ENCODE measurements at places on chromosomes 12 and 14.

DNA sequence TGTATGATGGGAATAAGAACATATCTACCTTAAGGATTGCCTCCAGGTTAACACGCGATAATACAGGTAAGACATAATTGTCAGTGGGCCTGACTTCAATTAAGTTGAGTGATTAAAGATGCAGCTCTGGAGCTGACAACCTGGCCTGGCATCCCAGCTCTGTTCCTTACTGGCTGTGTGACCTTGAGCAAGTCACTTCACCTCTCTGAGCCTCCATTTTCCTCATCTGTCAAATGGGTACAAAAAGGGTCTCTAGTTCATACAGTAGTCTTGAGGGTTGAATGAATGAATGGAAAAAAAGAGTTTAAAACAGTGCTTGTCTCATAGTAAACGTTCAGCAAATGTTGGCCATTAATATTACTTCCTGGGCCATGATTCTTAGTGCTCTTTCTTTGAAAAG is 213.9 kb downstream of the PHETA1 start:
- no peak for DNase-seq

DNA sequence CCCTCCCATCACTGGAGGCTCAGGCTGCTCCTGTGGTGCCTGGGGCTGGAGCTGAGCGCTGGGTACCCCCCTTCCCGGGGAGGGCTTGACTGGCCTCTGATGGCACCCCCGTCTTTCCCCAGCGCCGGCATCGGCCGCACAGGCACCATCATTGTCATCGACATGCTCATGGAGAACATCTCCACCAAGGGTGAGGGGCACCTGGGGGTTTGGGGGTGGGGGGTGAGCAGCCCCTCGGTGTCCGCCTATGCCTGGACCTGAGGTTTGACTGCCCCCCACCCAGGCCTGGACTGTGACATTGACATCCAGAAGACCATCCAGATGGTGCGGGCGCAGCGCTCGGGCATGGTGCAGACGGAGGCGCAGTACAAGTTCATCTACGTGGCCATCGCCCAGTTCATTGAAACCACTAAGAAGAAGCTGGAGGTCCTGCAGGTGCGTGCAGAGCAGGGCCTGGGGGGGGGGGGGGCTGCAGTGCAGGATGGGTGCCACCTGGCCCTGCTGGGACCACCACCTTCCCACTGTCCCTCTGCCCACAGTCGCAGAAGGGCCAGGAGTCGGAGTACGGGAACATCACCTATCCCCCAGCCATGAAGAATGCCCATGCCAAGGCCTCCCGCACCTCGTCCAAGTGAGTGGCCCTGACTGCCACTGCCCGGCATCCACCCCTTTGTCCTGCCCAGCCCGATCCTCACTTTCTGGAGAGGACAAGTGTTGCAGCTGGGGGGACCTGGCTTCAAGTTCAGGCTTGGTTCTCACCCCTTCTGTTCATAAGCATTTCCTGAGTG is 8.8 kb downstream of the PTPN6 start:
- no peak for DNase-seq

DNA sequence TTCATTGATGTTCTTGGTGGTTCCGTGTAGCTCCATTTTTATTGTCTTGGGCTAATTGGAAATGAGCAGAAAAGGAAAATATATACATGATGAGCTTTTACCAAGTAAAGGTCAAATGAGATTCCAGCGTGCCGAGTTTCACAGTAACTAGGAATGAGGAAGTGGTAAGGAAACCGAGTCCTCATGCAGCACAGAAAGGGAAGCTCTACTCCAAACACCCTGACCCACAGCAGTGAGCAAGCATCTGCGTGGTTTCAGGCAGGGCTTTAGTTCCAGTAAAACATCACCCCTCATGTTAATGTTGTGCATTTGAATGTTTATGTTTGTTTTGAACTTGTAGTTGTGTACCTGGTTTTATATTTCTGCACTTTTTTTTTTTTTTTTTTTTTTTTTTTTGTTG is 208.0 kb downstream of the SLC41A2 start:
- DNase-seq = peak; percentile 46

DNA sequence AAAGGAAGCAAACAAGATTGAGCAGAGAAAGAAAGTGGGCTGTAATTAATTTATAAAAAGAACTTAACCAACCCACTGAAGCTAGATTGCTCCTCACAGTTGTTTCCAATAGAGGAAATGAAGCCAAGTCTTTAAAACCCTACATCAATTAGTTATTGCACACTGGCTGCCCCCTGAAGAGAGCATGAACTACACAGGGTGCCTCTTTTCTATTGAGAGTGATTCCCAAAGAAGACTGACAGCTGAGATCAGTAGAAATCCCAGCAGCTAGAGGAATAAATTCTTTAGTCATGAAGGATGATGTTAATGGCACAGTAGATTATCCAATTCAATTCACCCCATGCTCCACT is 8.6 kb upstream of the USP15 start:
- no peak for DNase-seq

GRCh38 chr12:94427501-94428381 is 31.9 kb downstream of the CEP83 start:
- no peak for DNase-seq

DNA sequence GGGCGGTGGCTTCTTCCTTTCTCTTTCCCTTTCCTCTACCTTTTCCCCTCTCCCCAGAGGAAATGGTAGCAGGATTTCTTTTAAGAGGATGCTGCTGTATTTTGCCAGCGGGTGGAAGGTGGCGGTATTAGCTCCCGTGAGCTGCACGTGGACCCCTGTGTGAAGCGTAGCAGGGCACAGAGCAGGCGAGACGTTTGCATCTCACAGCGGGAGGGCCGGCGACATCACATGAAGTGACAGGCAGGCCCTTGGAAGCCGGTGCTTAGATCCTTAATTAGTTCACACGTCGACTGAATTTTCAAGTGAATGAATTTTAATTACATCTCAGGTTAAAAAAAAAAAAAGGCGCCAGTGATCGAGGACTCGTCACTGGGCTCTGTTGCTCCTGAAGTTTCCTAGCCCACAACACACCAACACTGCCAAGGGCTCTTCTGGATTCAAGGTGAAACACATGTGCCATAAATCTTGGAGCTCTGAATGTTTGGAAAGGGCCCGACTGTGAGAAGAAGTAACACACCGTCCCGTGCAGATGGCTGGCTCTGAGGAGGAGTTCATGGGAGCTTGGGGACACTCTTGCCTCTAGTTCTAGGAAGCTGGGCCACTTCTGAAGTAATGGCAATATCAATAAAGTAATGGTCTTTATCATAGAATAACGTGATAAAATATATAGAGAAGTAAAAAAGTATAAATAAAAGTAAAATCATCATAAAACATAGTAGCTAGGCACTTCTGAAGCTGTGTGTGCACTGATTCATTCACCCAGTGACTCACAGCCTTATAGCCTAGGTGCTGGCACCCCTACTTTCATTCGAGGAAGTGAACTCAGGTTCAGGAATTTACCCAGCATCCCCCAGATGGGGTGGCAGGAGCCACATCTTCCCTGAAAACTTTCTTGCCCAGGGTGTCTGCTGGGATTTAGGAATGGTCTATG is 75.3 kb downstream of the AACS start:
- DNase-seq = peak; percentile 32

GRCh38 chr12:9605483-9605882 is 2.2 kb downstream of the KLRB1 start:
- DNase-seq = no peak

GRCh38 chr14:61416591-61416990 is 95.2 kb downstream of the PRKCH start:
- DNase-seq = no peak

- no peak for DNase-seq
These were observed 9.9 kb upstream of the GOLGA3 start for GRCh38 chr12:132838410-132839080.
